Endothelial cell of umbilical vein (primary cell): ENCODE measurements at places on chromosomes 5 and 9.
A peak's percentile ranks its signal among the peaks of the same experiment; 100 is the strongest.

DNA sequence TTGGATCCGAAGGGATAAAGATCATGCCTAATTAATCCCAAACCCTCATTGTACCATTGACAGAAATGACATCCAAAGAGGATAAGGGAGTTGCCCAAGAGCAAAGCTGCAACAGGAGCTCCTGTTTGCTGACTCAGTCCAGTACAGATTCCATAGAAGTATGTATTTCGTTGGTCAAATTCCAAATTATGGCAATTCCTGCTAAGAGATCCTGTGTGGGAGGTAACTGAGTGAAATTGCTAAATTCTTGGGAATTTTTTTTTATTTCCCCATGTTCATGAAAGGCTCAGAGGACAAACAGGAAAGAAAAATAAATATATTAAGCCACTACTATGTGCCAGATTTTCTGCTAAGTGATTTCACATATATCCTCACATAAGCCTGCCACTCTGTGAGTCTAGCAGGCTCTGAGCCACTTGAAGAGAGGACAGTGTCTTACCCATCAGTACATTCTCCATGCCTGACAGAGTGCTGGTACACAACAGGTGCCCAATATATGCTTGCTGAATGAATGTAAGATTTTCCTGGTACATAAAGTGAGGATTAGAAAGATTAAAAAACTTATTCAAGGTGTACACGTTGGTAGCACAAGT is 132.7 kb downstream of the GLIS3 start:
- DNase-seq, result no peak

DNA sequence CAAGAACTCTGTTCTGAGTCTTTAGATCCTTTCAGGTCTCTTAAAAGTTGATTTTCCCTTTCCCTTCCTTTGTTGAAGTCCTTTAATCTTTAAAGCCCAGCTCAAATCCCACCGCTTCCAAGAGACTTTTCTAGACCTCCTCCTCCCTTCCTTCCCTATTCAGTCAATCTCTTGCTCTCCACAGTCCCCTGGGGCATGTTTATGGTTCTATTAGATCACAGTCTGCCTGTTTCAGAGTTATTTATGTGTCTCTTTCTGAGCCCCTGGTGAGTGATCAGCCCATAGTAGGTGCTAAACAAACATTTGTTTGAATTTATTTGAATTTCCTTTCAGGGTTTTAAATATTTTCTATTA is 7.2 kb upstream of the ARSI start:
- no peak for DNase-seq

GRCh38 chr9:86238861-86239770 is 20.3 kb downstream of the C9orf153 start:
- DNase-seq, result peak; percentile 20

DNA sequence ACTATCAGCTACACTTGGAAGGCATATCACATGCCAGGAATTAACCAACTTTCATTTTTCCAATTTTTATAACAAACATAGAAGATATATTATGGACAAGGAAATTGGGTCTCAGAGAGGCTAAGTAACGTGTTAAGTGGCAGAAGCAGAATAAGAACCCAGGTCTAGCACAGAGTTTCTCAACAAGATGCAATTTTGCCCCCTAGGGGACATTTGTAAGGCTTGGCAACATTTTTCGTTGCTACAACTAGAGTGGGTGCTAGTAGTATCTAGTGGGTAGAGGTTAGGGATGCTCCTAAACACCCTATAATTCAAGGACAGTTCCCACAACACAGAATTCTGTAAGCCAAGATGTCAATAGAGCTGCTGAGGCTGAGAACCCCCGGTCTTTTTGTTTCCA is 180.6 kb downstream of the SNCAIP start:
- DNase-seq, result no peak

DNA sequence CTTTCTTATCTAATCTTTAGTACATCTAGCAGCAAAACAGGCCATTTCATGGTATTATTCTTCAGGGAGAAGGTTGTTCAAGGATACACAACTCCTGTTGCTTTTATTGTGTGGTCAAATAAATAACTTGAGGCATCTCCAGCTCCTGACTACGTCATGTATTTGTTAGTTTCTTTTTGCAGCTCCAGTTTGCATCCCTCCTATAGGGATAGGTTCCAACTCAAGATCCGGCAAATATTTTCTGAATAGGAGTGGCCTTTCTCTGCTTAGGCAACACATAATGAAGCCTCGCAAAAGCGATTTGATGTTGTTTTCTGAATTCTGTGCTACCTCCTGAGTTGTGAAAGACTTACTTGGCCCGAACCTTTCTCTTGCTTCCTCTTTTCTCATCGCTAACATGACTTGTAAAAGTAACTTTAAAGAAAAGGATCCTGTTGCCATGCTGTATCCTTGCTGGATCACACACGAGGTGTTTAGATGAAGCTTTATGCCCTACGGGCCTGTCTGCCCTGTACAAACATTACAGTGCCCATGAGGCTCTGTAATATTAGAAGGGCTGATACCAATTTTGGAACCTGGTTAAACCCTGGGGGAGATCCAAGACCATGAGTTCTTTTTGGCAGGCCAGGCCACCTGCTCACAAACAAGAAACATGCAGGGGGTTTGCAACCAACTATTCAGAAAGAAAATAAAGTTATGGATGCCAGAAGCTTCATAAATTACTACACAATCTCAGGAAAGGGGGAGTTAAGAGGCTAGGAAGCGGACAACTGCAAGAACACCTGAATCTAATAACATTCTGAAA is 149.8 kb upstream of the FGF10 start:
- no peak for DNase-seq

DNA sequence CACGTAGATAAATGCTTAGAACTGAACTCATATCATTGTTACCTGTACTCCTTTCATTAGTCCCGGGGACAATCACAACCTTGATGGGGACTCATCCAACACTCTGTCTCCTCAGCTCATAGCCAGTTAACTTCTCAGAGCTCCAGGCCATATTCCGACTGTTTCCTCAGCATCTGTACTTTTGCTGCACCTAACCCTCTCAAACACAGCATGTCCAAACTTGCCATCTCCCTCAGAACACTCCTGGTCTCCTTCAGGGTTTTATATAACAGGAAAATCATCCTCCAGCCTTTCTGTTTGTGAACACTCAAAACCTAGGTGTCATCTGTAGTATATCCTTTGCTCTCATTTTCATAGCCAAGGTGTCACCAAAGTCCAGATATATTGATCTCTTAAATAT is 150.5 kb downstream of the CDH6 start:
- DNase-seq, result no peak

- no peak for DNase-seq
These were observed 5.0 kb downstream of the HAND1 start for GRCh38 chr5:154472871-154473580.

DNA sequence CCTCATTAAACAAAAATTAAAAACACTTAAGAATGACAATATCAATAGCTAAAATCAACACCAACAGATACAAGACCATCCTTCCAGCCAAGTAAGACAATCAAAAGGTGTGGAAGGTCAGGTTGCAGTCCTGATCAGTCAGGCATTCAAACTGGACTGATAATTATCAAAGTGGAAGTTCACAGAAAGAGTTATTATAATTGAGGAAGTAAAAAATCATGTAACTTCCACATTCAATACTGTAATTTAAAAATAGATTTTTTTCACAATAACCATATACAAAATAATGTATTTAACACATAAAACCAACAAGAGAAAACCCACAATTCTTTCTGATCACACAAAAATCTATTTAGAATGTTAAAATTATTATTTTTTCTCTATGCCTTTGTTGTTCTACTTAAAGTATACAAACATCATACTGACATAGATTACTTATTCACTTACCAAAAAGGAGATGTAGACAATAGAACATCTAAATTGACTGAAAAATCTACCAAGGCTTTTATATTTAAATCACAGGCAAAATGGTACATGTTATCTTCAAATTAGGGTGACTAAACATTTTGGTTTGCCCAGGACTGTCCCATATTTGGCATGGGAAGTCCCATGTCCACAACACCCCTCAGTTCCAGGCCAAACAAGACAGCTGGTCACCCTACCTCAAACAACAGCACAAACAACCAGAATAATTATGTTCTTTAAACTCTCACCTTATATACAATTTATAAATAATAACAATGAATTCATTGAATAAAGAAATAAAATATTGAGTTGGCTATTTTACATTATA is 142.5 kb upstream of the SLC24A2 start:
- no peak for DNase-seq

DNA sequence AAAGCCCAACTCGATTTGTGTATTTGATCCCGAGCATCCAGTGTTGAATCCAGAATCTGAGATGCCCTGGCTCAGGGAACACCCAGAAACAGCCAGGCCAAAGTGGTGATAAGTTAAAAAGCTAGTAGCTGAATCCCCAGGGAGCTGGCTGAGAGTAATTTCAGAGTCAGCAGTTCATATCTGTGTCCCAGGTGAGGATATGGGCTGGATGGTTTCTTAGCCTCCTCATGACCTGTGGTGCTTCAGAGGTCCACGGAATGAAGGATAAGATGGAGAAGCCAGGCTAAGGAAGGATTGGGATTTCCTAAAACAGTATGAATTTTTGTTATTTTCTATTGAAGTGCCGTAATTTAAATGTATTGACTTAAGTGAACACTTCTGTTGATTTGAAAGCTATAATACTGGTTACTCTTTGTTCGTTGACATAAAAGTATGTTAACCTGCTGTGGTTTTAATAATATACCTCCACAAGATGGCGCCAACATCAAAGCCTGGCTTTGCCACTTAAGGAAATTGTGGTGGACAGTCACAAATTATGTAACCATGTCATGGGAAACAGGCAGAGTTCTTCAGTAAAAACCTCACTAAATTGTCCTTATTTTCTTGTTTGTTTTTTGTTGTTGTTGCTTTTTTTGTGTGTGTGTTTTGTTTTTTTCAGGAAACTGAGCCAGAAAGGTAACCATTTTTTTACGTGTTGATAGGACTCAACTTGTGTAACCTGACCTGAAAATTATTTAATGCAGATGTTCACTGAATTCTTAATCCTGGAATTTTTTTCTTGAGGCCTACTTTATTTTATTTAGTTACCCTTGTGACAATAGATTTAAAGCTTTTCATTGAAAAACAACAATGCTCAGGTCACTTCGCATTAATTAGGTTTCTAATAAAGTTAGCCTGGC is 11.4 kb downstream of the MTAP start:
- DNase-seq, result peak; percentile 85

- no peak for DNase-seq
These were observed 652.2 kb upstream of the WWC1 start for GRCh38 chr5:167639273-167639672.

- DNase-seq, result no peak
These were observed 155.0 kb downstream of the GLIS3 start for GRCh38 chr9:4144869-4145268.

GRCh38 chr9:81687521-81688261 is 1.7 kb downstream of the TLE1 start:
- DNase-seq, result peak; percentile 69

DNA sequence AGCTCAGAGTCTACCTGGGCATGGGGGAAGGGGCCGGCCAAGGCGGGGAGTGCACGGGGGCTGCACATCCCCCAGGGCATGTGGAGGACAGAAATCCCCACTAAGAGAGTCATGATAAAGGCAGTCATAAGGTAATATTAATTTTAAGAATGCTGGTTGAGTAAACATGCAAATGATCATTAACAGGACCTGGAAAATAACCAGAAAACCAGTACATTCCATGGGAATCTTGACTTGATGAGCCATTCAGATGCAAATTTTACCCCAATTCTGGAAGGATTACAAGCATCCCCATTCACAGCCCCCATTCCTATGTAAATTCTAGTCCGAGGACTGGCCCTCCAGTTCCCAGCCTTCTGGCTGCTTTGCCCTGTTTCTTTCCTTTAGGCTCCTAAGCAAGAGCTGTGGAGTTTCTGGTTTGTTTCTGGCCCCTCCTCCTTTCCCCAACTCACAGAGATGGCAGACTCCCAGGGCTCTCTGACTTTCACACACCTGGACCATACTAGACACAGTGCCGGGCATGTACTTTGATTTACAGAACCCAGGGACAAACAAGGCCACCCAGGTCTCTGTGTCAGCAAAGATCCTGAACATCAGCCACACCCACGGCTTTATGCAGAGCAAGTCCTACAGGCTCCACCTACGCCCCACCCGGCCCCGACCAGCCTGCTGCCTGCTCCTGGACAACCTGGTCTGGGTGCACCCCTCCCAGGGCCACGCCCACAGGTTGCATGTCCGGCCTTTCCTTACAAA is 62.7 kb downstream of the SEMA4D start:
- DNase-seq, result no peak

DNA sequence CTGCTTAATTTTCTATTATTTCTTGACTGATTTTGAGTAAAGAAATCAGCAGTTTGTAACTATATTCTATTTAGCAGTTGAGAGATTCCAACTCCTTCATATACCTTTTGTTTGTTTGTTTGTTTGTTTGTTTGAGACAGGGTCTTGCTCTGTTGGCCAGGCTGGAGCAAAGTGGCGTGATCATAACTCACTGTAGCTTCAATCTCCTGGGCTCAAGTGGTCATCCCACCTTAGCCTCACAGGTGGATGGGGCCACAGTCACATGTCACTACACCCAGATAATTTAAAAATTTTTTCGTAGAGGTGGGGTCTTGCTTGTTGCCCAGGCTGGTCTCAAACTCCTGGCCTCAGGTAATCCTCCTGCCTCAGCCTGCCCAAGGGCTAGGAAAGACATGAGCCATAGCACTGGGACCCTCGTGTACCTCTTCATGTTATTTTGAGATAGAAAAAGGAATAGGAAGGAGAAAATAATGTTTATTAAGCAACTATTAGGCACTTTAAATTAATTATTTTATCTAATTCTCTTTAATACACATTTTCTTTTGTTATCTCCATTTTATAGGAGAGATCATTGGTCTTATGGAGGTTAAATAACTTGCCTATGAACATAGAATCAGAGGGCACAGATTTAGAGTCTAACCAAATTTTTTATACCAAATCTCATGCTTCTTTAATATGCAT is 133.0 kb downstream of the ZNF608 start:
- DNase-seq, result no peak

DNA sequence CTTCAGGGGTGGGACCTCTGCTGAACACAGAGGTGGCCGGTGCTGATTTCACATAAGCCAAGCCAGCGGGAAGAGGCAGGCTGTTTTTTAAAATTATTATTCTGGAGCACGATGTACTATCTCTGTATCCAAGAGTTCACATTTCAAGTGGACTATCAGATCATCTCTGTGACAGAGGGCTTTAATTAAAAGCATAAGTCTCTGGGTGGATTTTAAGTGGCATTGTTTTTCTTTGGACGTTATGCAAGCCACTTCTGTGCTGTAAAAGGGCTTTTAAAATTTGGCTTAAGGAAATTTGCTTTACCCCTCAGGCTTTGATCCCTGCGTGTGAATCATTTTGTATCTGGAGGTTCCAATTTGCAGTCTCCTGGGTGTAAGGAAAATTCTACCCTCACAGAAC is 124.7 kb downstream of the PALM2AKAP2 start:
- DNase-seq, result no peak

DNA sequence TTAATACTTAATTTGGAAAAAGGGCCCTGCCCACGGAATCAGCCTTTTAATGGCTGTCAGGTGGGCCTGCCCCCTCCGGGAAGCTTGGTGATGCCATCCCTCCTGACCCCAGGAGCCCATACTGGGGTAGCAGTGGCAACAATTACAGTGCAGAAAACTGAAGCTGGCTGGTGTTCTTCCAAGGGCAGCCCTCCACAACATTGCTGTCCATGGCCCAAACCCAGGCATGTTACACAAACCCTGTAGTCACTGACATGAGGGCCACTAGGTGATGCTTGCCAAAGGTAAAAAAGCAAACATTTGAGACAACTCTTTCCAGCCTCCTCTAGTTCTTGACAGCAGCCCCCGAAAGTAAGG is 150.1 kb upstream of the LHFPL2 start:
- DNase-seq, result no peak
